ENCODE measurements at places on chromosomes 11 and 22.

- DNase-seq, result no peak
- H3K4me1 ChIP-seq, result no peaks in the 10 kb centered on the region
Observed at GRCh38 chr22:24327832-24328231, 57.2 kb downstream of the SPECC1L start.

GRCh38 chr11:97279341-97279740 lies 889.5 kb downstream of the JRKL start:
- no peaks in the 10 kb centered on the region for H3K4me1 ChIP-seq
- H3K27me3 ChIP-seq, result no peaks in the 10 kb centered on the region
- no peak overlapping the region for H3K27ac ChIP-seq
- no peaks in the 10 kb centered on the region for H3K36me3 ChIP-seq
- no peak for DNase-seq

GRCh38 chr22:30866216-30866615 lies 102.4 kb downstream of the MORC2 start:
- H3K4me3 ChIP-seq, result no peak overlapping the region
- H3K36me3 ChIP-seq, result no peaks in the 10 kb centered on the region
- H3K4me1 ChIP-seq, result no peaks in the 10 kb centered on the region
- DNase-seq, result no peak

GRCh38 chr11:105004021-105004420 lies 18.9 kb downstream of the CASP5 start:
- H3K4me3 ChIP-seq, result no peak overlapping the region
- no peak for DNase-seq
- no peaks in the 10 kb centered on the region for H3K4me1 ChIP-seq
- no peaks in the 10 kb centered on the region for H3K36me3 ChIP-seq
- no peaks in the 10 kb centered on the region for H3K27me3 ChIP-seq

DNA sequence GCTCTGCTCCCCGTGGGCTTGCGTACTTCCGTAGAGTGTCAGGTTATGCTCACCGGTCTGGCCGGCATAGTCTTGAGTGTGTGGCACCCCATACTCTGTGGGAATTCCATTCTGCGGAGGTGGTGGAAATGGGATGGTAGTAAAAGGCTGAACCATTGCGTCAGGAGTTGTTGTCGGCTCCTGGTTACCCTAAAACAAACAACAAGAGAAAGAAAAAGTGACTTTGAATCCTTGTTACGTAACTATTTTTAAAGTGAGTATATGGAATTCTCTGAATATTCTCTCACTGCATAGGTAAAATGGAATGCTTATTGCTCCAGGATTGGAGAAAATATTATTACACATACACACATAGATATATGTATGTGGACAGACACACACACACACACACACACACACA lies 92.1 kb downstream of the APOL5 start:
- H3K27me3 ChIP-seq, result no peaks in the 10 kb centered on the region
- H3K4me3 ChIP-seq, result no peak overlapping the region
- H3K27ac ChIP-seq, result no peak overlapping the region
- H3K4me1 ChIP-seq, result no peaks in the 10 kb centered on the region

Data from SJCRH30 (cell line).